ENCODE measurements at places on chromosomes 1 and 21. TPM values are rescaled to one million over a fixed set of nuclear protein-coding genes. Genes with fewer than 3 reads are reported as not detected.

The EIF4G3 gene
- 38.4 TPM for total RNA-seq

DNA sequence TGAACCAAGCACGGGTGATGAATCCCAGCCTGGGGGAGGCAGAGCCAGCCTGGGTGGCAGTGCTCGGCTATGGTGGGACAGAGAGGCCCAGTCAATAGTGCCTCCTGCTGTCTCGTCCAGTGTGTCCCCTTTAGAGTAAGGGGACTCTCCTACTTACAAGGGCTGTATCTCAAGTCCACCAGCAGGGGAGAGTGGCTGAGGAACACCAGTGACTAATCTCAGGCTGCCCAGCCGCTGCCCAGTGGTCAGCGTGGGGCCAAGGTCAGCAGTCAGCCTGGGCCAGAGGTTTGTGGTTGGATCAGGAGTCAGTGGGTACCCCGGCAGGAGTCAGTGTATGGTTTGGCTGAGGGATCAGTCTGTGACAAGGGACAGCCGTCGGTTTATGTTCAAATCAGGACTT, 109.2 kb upstream of the RUNX3 start:
- no peak for DNase-seq

The SMCP gene
- not detected for total RNA-seq

DNA sequence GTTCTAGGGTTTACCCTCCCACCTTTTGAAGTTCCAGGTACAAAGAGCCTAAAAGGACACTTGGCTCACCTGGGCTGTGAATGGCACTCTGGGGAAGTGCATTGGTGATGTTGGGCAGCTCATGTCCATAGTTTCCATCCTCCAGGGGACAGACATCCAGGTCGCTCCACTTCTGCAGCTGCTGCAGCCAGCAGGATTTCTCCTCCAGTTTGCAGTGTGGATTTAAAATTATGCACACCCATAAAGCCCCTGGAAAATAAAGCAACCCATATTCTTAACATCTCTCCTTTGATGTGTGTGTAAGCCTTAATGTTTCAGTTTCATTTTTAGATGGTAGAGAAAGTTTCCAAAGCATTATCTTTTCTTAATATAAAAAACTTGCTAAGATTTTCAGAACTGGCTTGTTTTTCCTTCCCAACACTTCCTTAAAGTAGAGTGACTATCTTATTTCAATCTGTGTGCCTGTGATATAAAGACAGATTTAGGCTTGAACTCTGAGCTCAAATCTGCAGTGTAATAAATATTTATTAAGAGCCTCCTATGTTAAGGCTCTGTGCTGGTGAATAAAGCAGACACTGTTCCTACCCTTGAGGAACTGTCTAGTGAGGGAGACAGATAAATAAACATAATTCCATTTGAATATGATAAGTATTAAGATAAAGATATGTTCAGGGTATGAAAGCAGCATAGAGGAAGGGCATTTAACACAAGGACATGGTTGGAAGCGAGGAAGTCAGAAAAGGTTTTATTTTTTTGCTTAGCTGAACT, 39.1 kb downstream of the UROD start:
- DNase-seq: no peak

- no peak for DNase-seq
These were observed 22.4 kb upstream of the SMAP2 start for GRCh38 chr1:40351124-40351523.

DNA sequence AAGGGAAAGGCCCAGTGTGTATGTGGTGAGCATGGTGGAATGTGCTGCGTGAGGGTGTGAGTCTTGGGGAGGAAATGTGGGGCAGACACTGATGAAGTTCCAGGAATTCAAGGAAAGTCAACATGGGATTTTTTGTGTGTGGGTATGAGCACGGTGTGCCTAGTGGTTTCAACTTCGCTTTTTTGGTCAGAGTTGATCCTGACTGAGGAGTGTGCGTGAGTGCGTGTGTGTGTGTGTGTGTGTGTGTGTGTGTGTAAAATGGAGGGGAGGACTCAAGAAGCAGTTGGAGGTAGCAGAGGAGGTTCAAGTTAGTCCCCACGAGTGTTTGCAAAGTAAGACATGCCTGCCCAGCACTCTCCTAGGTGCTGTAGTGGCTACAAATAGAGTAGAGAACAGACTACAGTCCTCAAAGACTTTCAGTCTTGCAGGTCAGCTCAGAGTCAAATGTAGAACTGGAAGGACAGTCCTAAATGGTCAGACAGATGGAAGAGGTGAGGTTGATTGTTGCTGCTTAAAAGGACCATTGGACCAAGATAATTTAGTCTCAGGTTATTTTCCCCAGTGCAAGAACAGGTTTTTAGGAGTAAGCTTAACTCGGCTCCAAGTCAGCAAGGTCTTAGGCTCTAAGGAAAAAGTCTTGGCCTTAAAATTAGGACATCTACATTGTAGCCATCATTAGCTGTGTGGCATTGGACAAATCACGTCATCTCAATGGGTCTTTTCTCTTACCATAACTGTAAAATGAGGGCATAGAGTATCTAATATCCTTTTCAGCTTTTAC, 25.0 kb downstream of the SLAMF1 start:
- DNase-seq: no peak

The CYP2J2 gene
- total RNA-seq: 1.9 TPM

GRCh38 chr1:3021233-3021671, at the start of gene ACTRT2:
ACTRT2 (plus strand) TSS chr1:3021467; CDS start chr1:3021687, 220 bp downstream.
- no peak for DNase-seq

DNA sequence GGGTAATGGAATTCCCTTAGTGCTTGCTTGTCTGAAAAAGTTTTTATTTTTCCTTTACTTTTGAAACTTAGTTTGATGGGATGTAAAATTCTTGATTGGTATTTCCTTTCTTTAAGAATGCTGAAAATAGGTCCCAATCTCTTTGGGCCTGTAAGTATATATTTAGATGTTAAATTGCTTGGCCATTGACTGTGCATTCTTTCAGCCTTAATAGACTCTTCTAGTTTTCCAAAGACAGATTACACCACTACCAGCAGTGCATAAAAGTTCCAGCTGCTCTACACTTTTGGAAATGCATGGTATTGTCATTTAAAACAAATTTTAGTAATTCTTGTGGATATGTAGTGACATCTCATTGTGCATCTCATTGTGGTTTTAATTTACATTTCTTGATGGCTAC, 464.8 kb upstream of the USP24 start:
- no peak for DNase-seq

The NBPF10 gene
- total RNA-seq: 1.4 TPM

The NPR1 gene
- 2.1 TPM for total RNA-seq

DNA sequence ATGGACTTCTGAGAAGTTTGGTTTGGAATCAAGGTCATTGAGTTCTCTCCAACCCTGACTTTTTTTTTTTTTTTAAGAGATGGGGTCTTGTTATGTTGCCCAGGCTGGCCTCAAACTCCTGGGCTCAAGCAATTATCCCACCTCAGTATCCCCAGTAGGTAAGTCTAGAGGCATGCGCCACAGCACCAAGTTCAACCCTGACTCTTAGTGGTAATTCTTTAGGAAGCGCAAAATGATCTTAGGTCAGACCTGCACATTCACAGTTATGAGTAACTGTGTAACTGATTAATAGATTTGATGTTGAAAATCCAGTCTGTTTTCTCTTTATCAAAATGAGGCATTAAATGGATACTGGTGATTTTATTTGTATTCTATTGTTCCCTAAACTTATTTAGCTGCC, 95.9 kb downstream of the GREM2 start:
- DNase-seq: no peak

GRCh38 chr1:4115191-4115900, 215.3 kb upstream of the C1orf174 start:
- DNase-seq: no peak

The OR2T29 gene
- total RNA-seq: not detected

The CHIA gene
- total RNA-seq: not detected

The OR2G6 gene
- total RNA-seq: not detected

- no peak for DNase-seq
These were observed 726 bp upstream of the FCER1G start for GRCh38 chr1:161214369-161214768.

GRCh38 chr1:3011127-3011526, 10.1 kb upstream of the ACTRT2 start:
- DNase-seq: no peak

DNA sequence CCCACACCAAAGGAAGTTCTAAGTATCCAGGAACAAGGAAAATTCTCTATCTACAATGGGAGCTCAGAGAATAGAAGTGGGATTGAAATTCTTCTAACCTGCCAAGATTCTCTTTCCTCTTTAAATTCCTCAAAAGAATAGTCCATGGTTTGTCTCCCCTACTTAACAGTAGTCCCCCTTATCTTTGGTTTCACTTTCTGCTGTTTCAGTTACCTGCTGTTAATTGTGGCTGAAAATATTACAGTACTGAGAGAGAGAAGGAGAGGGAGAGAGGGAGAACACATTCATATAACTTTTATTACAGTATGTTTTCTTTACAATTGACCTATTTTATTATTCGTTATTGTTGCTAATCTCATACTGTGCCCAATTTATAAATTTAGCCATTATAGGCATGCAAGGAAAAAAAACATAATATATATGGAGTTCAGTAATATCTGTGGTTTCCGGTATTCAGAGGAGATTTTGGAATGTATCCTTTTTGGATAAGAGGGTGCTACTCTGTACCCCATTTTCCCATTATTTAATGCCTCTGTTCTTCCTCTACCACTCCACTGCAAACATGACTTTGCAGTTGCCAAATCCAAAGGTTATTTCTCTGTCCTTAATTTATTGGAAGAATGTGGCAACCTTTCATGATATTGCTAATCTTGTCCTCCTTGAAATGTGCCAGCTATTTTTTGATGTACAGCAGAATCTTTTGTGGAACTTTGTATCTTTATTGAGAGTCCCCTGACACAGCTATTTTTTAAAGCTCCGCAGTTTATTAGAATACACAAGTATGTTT, 68.0 kb downstream of the USP25 start:
- DNase-seq: no peak

DNA sequence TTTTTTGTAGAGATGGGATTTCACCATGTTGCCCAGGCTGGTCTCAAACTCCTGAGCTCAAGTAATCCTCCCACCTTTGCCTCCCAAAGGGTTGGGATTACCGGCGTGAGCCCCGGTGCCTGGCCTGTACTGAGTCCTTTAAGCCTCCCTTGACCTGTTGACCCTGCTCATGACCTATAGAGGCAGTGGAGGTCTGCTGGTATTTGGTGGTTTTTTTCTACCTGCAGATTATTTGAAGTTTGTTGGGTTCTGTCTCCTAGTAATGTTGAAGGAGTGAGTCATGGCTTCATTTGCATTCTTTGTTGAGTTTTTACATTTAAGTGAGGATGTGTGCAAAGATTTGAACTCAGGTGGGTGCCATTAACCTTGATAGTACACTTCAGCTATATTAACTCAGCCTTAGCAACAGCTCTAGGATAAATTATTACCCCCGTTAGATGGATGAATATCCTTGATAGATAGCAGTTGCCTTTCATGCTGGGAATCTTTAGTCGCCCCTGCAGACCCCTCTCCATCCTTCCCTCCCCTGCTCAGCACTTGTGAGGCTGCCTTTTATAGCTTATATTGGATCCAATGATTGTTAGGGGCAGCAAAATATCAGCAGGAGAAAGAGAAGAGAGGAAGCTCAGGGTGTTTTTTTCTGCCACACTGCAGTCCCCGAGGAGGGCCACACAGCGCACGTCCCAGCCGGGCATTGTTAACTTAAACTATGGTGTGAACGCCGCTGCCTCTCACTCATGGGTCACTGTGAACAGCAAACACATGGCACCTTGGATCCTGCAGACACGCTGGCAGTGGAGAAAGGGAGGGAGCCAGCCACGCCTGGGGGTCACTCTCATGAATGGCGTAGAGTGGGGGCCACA, 14.9 kb upstream of the NPPB start:
- DNase-seq: no peak

The NOS1AP gene
- total RNA-seq: 0.79 TPM

- no peak for DNase-seq
These were observed 30.1 kb downstream of the ATF3 start for GRCh38 chr1:212638492-212639151.

DNA sequence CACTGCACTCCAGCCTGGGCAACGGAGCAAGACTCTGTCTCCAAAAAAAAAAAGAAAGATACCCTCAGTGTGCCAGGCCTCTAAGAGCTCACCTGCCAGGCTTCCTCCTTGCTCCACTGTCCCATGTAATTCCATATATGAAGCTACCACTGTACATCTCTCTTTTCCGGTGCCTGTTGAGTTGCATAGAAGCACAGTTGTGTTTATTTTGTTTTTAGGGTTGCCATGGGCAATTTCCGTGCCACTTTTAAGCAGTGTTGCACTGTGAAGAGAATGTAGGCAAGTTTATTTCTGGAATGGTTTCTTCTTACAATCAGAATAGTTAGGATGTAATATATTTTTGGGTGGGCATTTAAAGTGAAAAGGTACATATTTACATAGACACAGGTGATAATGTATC, 23.3 kb downstream of the MR1 start:
- DNase-seq: no peak

The AMIGO1 gene
- total RNA-seq: 2.8 TPM

All from kidney epithelial cell (primary cell).